Cortex of kidney (tissue), 1 donor: ENCODE measurements at places on chromosomes 3 and 15.

- DNase-seq = no peak
Measured at GRCh38 chr3:165523801-165524200, 313.4 kb downstream of the BCHE start.

DNA sequence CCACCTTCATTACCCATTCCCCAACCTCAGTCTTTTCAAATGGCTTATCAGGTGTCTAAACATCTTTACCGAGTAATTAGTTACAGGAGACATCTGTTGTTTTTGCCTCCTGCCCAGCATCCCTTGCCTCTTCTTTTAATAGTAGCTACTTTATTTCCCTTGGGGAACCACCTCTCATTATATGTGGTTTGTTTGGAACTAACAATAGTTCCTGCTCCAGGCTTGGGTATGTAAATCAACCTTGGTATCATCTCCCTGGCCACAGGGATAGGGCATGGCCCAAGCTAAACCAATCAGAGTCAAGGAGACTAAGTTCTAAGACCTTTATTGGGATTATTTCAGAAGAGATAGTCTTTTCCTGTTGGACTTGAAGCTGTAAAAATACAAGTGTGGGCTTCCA, 76.6 kb downstream of the ETV5 start:
- DNase-seq = no peak

GRCh38 chr15:81157939-81158223, 23.8 kb downstream of the CFAP161 start:
- DNase-seq = no peak

DNA sequence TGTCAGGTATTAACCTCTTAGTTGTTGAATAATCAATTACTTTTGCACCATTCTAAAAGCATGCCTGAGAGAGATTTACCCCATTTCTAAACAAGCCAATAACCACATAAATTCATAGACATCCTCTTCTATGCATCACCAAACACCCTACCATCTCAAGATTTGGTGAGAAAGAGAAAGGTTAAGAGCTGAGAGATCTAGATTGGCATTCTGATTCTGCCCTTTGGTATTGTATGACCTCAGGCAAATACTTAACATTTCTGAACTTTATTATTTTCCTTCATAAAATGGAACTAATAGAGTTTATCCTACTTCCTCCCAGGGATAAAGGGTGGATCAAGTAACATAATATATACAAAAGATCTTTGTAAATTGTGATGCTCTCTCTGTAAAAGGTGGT, 146.5 kb upstream of the MME start:
- no peak for DNase-seq

DNA sequence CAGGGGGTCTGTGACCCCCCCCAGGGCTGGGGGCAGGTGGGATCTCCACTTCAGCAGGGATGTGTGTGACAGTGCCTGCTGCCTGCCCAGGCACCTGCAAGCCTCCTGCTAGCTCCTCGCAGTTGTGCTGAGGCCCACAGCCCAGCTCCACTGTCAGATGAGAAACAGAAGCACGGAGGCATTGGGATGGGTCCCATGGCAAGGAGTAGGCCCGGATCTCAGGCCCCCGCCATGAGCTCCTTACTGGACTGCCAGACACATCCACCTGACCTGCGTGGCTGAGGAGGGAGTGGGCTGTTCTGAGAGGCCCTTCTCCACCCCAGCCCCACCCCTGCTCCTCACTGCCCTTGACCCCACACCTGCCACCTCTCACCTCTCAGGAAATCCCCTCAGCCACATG, 18.2 kb upstream of the SKOR1 start:
- no peak for DNase-seq

DNA sequence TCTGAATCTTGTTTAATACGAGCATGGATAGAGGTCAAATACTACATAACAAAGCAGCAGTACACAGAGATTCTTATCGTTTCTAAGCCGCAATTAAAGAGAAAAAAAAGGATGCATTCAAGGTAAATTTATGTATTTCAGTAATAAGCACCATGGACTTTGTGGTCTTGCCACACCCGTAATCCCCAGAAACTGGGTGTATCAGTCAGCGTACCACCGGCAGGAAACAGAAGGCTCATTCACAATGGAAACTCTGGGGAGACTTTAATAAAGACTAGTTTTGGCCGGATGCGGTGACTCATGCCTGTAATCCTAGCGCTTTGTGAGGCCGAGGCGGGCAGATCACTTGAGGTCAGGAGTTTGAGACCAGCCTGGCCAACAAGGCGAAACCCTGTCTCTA, 81.9 kb upstream of the ZNF280D start:
- no peak for DNase-seq

- no peak for DNase-seq
Measured at GRCh38 chr3:45330510-45331295, 57.7 kb upstream of the LARS2 start.

DNA sequence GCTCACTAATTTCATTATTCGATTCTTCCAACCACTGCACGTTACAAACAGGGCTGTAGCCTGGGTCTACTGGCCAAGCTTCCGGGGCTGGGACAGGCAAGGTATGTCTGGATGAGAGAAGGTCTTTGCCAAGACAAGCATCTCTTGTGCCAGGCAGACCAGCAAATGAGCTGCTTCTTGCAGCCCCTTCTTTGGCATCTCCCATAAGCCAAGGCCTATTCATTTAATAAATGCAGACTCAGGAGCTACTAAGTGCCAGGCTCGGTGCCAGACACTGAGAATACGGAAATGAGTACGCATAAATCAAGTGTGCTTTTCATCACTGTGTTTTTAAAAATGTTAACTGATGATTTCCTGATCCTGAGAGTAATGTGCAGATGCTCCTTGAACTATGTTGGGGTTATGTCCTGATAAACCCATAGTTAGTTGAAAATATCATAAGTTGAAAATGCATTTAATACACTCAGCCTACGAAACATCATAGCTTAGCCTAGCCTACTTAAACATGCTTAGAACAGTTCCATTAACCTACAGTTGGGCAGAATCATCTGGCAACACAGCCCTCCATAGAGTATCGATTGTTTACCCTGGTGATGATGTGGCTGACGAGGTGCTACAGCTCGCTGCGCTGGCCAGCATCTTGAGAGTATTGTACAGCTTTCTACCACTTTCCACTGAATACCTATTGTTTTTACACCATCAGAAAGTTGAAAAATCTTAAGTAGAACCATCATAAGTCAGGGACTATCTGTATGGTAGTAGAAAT, 135.0 kb upstream of the CTDSPL start:
- DNase-seq = no peak
